Natural killer cell treated with Interleukin-12 subunit alpha and Interleukin-12 subunit beta and Interleukin-15 and Interleukin-18, amount 100 ng/mL, for 72 hours (primary cell): ENCODE measurements at places on chromosomes 3 and 15. TPM values are rescaled to one million over a fixed set of nuclear protein-coding genes. Genes with fewer than 3 reads are reported as not detected.
A peak's percentile ranks its signal among the peaks of the same experiment; 100 is the strongest.

MAP6D1 gene
- total RNA-seq: 2.6 TPM

- DNase-seq: no peak
These were observed 13.2 kb downstream of the MEGF11 start for GRCh38 chr15:66240240-66240794.

- no peak for DNase-seq
These were observed 25.9 kb downstream of the ADGRG7 start for GRCh38 chr3:100635273-100635701.

DNA sequence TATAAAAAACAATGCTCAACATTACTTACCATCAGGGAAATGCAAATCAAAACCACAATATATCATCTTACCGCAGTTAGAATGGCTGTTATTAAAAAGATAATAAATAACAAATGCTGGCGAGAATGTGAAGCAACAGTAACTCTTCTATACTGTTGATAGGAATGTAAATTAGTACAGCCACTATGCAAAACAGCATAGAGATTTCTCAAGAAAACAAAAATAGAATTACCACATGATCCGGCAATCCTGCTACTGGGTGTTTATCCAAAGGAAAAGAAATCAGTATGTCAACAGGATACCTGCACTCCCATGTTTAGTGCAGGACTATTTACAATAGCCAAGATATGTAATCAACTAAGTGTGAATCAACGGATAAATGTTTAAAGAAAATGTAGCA, 48.1 kb downstream of the ADAM10 start:
- no peak for DNase-seq

- DNase-seq: no peak
These were observed 28.3 kb upstream of the STIMATE start for GRCh38 chr3:52925405-52926313.

DNA sequence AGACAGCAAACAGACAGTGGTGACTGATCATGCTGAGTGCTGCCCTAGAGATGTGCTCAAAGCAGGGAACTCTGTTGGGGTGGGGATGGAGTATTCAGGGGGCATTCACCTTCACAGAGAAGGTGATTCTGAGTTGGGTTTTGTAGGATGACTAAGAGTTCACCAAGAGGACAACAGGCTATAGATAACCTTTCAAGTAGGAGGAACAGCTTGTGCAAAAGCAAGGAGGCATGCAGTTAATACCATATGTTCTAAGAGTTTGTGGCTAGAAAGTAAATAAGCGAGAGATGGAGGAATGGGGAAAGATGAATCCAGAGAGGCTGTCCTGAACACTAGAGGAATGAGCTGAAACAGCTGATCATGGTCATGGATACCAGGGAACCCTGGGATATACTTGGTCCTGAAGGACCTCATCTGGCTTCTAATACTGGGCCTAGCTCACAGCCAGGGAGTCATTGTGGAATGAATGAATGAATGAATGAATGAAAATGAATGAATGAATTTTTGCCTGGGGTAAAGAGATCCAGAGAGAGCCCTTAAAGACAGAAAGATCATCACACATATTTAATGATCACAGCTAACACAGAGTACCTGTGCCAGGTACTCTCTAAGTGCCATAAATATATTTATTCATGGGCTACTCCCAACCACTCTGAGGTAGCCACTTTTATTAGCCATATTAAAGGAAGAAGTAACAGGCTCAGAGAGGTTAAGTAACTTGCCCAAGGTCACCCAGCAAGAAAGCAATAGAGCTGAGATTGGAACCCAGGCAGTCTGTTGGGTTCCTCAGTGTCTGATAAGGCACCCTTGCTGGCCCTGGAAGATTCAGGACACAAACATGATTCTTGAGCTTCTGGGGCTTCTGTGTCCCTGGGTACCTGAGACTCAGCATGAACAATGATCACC, 22.0 kb downstream of the SMAD6 start:
- no peak for DNase-seq

DNA sequence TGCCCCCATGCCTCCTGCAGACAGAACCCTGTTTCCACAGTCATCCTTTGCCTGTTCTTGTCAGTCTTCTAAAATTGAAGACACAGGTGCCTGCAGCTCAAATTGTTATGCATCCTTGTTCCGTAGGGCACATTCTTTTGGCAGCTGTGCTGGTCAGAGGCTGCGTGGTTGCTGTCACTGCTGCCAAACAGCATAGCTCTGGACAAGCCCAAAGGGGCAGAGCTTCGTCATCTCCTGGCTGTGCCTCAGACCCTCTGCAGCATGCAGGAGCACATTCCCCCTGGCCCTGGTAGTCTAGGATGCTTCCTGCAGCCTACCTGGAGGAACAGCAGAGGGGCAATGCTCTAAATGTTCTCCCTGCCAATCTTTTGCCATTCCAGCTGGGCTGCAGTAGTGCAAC, 2.1 kb upstream of the FBXL22 start:
- DNase-seq: no peak

- peak; percentile 79 for DNase-seq
These were observed 24.6 kb upstream of the RSL24D1 start for GRCh38 chr15:55221090-55222011.

DNA sequence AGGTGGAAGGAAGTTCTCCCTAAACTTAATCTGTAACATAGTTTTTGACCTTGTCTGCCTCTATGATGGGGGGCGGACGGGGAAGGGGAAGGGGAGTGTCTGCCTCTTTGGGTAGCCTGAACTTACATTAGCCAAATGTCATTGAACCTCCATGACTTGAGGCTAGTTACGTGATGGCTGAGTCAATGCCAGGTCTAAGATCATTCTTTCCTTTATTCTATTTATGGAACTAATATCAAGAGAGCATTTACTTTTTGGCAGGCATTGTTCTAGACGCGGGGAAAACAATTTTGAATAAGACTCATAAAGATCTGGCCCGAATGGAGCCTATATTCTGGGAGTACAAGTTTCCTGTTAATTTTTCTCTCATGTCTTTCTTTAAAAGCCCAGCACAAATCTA, 340.7 kb upstream of the C2CD4B start:
- no peak for DNase-seq
